ENCODE measurements at places on chromosomes 2 and 18.

GRCh38 chr2:51994123-51994763, 962.3 kb upstream of the NRXN1 start:
- no peak for DNase-seq

DNA sequence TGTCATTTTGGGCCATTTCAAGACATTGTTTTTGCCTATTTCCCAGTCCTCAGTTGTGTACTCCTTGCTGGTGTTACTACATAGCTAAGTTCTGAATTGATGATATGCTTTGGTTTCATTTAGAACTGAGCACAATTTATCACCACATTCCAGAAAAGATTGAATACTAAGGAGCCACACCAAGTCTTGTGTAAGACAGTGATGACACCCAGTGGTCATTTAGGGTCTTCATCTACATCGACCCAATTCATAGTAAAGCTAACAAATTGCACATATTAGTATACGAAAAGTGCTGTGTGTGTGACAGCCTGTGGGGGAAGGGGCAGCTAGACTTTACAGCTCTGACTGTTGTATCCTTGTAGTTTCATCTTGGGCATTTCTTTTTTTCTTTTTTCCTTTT, 10.9 kb upstream of the DLX2 start:
- DNase-seq = no peak

GRCh38 chr2:46331109-46331766, 34.0 kb downstream of the EPAS1 start:
- DNase-seq = no peak

GRCh38 chr2:187842978-187843847, 289.0 kb upstream of the TFPI start:
- no peak for DNase-seq

DNA sequence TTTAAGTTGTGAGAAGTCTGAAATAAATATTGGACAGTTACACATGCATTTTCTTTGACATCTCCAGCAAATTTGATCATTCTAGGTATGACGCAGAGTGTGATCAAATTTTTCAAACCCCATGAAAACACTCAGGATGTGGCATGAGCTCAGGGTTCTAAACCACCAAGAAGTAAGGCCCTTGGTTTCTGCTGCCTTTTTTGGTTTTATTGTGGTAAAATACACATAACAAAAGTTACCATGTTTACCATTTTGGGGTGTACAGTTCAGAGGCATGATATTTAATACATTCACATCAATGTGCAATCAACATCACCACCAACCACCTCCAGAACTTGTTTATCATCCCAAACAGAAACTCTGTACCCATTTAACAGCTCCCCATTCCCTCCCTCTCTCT, 64.3 kb upstream of the TTN start:
- no peak for DNase-seq

DNA sequence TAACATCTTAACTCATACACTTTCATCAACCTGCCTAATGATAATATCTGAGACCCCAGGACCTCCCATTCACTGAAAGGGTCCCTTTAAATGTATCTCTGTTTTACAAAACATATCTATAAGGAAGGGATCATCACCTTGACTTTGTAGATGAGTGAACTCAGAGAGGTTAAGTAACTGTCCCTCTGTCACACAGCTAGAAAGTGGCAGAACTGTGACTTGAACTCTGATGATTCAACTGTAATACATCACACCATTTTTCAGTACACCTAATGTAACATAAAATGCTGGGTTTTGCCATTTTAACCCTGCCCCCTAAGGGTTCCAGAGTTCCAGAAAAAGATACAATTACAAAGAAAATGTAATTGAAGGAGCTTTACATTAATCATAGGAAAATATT, 234.6 kb downstream of the ZEB2 start:
- no peak for DNase-seq

DNA sequence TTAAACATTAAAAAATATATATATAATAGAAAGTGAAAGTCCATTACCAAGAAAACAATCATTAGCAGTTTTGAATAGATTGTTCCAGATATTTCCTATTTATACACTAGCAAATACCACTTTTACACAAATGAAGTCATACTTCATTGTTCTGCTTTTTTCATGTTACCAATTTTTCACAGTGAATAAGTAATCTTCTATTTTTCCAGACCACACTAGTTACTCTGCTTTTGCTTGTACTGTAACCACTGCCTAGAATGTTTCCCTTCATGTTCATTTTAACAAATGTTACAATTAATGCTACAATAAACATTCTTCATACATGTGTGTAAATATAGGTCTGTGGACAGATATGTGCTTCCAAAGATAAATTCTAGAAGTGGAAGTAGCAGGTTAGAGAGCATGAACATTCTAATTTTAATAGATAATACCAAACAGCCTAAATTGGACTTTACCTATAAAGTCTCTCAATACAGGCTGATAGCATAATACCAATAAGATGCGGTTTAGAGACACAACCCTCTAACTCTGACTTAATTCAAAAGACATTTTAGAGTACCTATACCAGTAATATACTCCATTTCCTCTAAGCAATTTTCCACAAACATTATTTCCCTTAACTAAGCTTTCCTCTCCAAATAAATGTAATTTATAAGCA, 17.0 kb downstream of the ITSN2 start:
- no peak for DNase-seq

- no peak for DNase-seq
Observed at GRCh38 chr2:138209009-138209408, 244.7 kb downstream of the HNMT start.

DNA sequence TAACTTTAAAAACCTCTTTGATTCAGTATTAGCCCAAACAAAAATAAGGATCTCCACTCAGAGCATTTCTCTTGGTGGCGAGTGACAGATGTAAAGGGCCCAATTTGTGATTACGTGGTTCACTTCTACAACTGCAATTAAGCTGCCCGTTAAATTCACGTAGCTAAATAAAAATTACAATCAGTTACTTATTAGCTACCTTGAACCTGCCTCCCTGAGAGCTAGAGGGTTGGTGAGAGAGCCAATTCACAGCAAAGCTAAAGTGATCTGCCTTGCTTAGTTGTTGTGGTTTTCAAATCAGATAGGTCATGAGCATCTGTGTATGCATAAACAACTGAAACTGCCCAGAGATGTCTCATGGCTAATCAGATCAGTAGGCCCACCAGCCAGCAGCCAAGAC, 156.7 kb downstream of the RNF152 start:
- DNase-seq = no peak

DNA sequence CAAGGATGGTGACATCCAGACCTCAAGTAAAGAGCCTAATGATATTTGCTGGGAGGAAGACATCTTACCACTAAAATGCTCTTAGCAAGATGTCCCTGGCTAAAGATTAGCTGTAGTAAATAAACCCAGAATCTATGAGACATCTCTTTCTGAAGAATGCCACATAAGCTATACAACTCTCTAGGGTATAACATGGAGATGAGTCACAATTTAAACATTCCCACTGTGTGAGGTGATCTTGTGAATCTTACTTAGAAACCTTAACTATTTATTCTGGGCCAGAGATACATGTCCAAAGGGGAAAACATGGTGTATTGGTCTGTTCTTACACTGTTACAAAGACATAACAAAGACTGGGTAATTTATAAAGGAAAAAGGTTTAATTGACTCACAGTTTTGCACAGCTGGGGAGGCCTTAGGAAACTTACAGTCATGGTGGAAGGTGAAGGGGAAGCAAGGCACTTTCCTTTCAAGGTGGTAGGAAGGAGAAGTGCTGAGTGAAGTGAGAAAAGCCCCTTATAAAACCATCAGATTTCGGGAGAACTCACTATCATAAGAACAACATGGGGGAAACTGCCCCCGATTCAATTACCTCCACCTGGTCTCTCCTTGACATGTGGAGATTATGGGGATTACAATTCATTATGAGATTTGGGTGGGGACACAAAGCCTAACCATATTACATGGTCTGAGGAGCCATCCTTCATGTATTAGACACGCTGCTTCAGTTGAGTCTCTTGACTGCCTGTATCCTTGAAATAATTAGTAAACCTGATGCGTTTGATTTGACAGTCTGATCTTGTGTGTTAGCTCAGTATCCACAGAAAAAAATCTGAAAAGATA, 17.1 kb downstream of the KRCC1 start:
- DNase-seq = no peak

- DNase-seq = no peak
Observed at GRCh38 chr18:13562494-13563029, 163.8 kb downstream of the FAM210A start.

GRCh38 chr2:32683520-32684086, 55.8 kb downstream of the TTC27 start:
- no peak for DNase-seq

DNA sequence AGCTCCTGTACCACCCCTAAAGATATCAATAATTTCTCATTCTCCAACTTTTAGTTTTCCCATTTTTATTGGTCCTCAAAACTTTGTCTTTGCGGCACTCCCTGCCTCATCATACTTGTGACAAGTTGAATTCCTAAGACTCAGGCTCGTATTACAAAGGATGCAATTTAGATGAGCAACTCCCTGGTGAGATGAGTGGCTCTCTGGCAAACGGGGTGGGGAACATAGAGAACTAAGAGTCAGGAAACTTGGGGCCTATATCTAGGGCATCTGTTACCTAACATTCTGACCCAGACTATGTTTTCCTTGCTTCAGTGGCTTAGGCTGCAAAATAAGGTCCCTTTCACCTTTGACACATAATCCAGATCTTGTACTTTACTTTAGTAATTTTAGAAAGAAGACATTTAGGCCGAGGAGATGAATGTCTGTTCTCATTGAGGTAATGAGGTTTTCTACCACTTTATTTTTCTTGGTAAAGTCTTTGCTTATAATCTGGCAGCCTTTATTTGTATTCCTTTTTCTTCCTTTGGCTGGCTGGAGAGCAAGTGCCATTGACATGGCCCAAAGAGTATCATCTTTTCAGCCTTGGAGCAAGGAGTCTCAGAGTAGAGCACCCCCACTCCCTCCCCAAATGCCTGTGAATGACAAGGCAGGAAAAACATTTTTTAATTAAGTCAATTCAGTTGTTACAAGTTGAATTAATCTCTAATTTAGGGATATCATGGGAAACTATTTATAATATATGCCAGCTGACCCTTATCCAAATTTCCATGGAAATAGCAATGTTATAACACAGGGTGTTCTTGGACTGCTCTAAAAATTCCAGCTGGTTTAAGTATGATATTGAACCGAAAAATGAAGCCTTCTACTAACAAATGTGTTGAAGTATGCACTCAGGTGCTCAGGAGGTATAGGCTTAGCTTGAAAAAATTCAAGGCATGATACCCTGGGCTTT, 15.2 kb downstream of the TSPYL6 start:
- DNase-seq = no peak

DNA sequence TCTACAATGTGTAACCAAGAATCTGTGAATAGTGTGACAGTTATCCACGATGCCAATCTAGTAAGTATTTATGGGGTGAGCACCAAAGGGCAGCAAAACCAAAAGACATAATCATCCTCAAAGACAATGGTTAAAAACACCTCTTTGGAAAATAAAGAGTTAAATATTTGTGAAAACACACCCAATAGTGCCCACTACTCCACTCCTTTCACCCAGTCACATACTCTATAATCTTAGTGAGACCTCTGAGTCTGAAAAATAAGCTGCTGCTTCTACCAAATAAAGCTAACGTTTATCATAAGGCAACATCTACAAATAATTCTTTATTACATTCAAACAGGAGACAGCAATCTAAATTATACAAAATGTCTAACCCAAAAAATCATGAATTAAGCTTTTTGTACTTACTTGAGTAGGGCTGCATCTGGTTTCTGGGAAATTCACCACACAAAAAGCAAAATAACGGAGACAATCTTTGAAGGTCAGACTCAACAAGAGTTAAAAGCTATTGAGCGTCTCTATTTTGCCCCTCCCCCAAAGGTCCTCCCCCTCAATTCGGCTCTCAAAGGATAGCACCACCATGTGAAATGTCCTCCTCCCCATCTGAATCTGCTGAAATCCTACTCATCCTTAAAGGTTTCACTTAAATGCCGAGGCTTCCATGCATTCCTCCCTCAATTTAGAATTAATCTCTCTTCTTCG, 2.0 kb downstream of the RAPH1 start:
- no peak for DNase-seq
